ENCODE measurements at places on chromosomes 11 and 22. TPM values are rescaled to one million over a fixed set of nuclear protein-coding genes. Genes with fewer than 3 reads are reported as not detected.

DNA sequence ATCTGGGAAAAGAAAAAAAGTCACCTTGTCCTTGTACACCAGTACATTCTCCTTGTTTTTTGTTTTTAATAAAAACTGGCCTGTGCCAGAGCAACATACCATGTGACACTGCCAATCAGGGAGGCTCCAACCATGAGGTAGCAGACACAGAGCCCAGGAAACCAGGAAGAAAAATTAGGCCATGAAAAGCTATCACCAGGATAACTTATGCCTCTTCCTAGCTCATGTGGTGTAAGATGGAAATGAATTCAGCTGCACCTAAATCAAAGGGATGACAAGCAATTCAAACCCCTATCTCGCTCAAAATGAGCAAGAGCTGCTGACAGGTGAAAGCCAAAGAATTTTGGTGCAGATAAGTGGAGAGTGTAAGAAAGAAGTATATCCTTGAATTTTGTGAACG, 7.7 kb downstream of the DRD2 start:
- no peaks in the 10 kb centered on the region for H3K4me1 ChIP-seq
- no peaks in the 10 kb centered on the region for H3K36me3 ChIP-seq
- no peak for DNase-seq

DNA sequence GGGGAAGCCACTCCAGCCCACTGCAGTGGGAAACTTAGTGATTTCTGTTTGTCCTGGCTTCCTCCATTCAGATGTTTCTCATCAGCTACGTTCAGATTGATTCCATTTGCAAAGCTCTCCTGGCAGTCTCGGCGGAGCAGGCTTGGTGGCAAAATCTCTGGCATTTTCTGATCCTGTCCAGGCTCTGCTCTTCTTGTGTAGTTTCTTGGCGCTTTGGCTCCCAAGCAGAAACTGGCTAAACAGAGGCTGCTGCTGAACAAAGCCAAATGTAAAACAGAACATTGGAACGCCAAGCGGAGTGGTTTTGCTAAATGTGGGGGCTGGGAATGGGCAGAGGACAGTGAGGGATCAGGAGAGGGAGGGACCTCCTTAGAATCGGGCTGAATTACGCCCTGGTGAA, 36.7 kb downstream of the ADAMTS8 start:
- no peak overlapping the region for H3K4me3 ChIP-seq
- H3K4me1 ChIP-seq = no peaks in the 10 kb centered on the region
- no peak for DNase-seq

DNA sequence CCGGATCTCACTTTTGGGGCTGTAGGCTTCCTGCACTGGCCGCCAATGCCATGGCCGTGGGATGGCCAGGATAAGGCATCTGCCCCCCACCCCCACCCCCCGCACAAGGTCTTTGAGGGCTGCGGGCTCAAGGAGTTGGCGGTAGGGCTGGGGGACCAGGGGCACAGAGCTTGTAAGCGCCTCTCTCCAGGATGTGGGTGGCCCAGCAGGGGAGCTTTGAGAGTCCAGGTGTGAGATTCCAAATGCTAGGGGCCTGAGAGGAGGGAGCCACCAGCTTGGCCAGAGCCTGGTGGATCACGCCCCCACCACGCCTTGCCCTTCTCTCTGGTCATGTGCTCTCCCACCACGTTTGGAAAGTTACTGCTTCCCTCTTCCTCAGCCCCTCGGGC, 5.0 kb downstream of the CD81 start:
- H3K36me3 ChIP-seq = no peaks in the 10 kb centered on the region
- peaks cover 63% of the 10 kb centered on the region for H3K4me1 ChIP-seq
- H3K27ac ChIP-seq = no peak overlapping the region
- DNase-seq = no peak
- H3K27me3 ChIP-seq = peaks cover 3% of the 10 kb centered on the region
- H3K4me3 ChIP-seq = no peak overlapping the region

GRCh38 chr11:79592406-79592805, 151.6 kb upstream of the TENM4 start:
- no peaks in the 10 kb centered on the region for H3K36me3 ChIP-seq
- DNase-seq = no peak
- no peaks in the 10 kb centered on the region for H3K27me3 ChIP-seq
- H3K4me1 ChIP-seq = no peaks in the 10 kb centered on the region
- H3K27ac ChIP-seq = no peak overlapping the region
- no peak overlapping the region for H3K4me3 ChIP-seq

Gene BIRC3
- polyA plus RNA-seq = 9.5 TPM

GRCh38 chr11:16862726-16863125, 124.3 kb downstream of the C11orf58 start:
- no peaks in the 10 kb centered on the region for H3K36me3 ChIP-seq
- no peak overlapping the region for H3K27ac ChIP-seq
- DNase-seq = no peak
- no peaks in the 10 kb centered on the region for H3K4me1 ChIP-seq

- DNase-seq = no peak
- no peak overlapping the region for H3K27ac ChIP-seq
Measured at GRCh38 chr11:88280673-88281316, 56.7 kb downstream of the CTSC start.

- H3K27ac ChIP-seq = no peak overlapping the region
- no peaks in the 10 kb centered on the region for H3K27me3 ChIP-seq
- DNase-seq = no peak
- no peak overlapping the region for H3K4me3 ChIP-seq
- H3K4me1 ChIP-seq = peaks cover 14% of the 10 kb centered on the region
Measured at GRCh38 chr11:114441921-114442320, 2.7 kb downstream of the REXO2 start.

Gene UVRAG
- 11.9 TPM for polyA plus RNA-seq

- no peak overlapping the region for H3K27ac ChIP-seq
- H3K4me3 ChIP-seq = no peak overlapping the region
- peaks cover 2% of the 10 kb centered on the region for H3K27me3 ChIP-seq
- DNase-seq = no peak
Measured at GRCh38 chr11:15097411-15097810, 17.3 kb upstream of the INSC start.

DNA sequence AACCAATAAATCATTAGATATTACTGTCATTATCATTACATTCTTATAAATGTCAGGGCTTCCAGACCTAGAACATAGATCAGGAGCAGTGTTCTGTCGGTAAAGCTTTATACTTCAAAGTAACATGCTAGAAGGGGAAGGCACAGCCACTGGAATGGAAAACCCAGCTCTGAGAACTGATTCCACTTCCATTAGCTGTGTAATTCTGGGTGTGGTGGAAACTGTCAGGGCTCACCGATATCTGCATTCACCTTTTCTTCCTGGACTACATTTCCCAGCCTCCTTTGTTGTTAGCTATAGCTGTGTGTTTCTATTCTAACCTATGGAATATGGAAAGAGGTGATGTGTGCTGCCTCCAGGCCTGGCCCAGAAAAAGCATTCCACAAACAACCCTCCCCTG, 585.8 kb downstream of the BUD13 start:
- no peak for DNase-seq
- H3K4me1 ChIP-seq = no peaks in the 10 kb centered on the region
- H3K4me3 ChIP-seq = no peak overlapping the region
- H3K27me3 ChIP-seq = no peaks in the 10 kb centered on the region
- no peaks in the 10 kb centered on the region for H3K36me3 ChIP-seq

Data from CD14-positive monocyte (primary cell).